ENCODE measurements at places on chromosomes 1 and 21. TPM values are rescaled to one million over a fixed set of nuclear protein-coding genes. Genes with fewer than 3 reads are reported as not detected.

DNA sequence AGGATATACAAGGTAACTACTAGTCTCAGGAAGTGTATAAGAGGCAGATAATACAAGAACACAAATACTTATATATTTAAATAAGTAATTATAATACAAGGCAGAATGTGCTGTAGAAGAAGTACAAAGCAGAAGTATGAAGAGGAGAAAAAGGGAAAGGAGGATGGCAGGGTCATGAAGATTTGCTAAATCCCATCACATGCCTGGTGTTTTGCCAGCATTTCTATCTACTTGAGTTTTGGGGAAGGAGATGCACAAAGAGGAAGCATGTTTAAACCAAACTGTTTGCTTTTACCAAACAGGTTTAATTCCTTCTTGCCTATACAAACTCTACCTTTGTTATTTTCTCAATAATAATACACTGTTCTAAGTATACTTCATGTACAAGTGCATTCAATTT lies 60.9 kb upstream of the PODN start:
- H3K27ac ChIP-seq: no peak overlapping the region
- no peak overlapping the region for H3K4me3 ChIP-seq
- DNase-seq: no peak
- H3K4me1 ChIP-seq: no peaks in the 10 kb centered on the region

- H3K27ac ChIP-seq: no peak overlapping the region
- H3K4me1 ChIP-seq: no peaks in the 10 kb centered on the region
Measured at GRCh38 chr1:57839067-57839466, 415.2 kb upstream of the DAB1 start.

- no peaks in the 10 kb centered on the region for H3K27me3 ChIP-seq
- H3K4me3 ChIP-seq: no peak overlapping the region
- H3K36me3 ChIP-seq: no peaks in the 10 kb centered on the region
- no peak for DNase-seq
- H3K27ac ChIP-seq: no peak overlapping the region
- no peaks in the 10 kb centered on the region for H3K4me1 ChIP-seq
Measured at GRCh38 chr1:163794551-163794950, 472.8 kb downstream of the NUF2 start.

GRCh38 chr1:240597153-240597745 lies 14.7 kb downstream of the GREM2 start:
- H3K27ac ChIP-seq: no peak overlapping the region
- no peak for DNase-seq
- H3K27me3 ChIP-seq: no peaks in the 10 kb centered on the region
- H3K36me3 ChIP-seq: no peaks in the 10 kb centered on the region
- no peak overlapping the region for H3K4me3 ChIP-seq

DNA sequence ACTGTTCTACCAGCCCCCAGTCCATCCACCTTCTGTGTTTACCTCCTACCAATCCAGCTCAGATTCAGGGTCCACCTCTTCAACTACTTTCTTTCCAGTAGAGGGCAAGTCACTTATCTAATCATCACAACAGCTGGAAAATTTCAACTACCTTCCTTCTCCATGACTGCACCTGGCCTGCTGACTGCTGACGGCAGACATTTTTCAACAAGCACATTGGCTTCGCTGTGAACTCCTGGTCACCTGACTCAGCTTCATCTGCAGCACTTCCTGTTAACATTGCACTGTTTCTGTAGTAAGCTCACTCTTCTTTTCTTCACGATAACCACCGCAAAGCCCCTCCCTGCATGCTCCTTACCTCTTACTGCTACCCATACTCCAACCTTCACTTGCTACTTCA lies 405.7 kb downstream of the NTNG1 start:
- no peaks in the 10 kb centered on the region for H3K27me3 ChIP-seq
- H3K36me3 ChIP-seq: no peaks in the 10 kb centered on the region
- H3K27ac ChIP-seq: no peak overlapping the region
- H3K4me3 ChIP-seq: no peak overlapping the region
- no peaks in the 10 kb centered on the region for H3K4me1 ChIP-seq

DNA sequence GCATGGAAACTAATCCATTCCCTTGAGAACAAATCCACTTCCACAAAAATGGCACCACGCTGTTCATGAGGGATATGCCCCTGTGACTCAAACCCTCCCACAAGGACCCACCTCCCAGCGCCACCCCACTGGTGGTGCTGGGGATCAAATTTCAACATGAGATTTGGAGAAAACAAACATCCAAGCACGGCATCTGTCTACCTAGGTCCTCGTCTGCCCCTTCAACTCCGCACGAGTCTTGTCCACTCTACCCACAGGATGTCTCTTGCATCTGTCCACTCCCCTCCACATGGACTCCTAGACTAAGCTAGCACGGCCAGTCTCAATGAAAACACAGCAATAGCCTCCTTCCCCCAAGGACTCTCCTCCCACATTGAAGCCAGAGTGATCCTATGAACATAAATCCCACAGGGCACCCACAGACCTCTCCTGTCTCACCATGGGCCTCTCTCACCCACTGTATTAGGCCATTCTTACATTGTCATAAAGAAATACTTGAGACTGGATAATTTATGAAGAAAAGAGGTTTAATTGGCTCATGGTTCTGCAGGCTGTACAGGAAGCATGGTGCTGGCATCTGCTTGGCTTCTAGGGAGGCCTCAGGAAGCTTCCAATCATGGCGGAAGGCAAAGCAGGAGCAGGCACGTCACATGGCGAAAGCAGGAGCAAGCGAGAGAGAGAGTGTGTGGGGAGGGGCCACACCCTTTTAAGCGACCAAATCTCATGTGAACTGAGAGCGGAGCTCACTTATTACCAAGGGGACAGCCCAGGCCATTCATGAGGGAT lies 101.4 kb downstream of the TOMM20 start:
- no peaks in the 10 kb centered on the region for H3K36me3 ChIP-seq
- no peaks in the 10 kb centered on the region for H3K27me3 ChIP-seq
- no peaks in the 10 kb centered on the region for H3K4me1 ChIP-seq

GRCh38 chr21:43590194-43590593 lies 69.1 kb downstream of the HSF2BP start:
- no peak overlapping the region for H3K27ac ChIP-seq
- DNase-seq: no peak
- no peaks in the 10 kb centered on the region for H3K36me3 ChIP-seq
- no peaks in the 10 kb centered on the region for H3K27me3 ChIP-seq
- peaks cover 19% of the 10 kb centered on the region for H3K4me1 ChIP-seq
- H3K4me3 ChIP-seq: no peak overlapping the region

- H3K27me3 ChIP-seq: no peaks in the 10 kb centered on the region
- peaks cover 27% of the 10 kb centered on the region for H3K4me1 ChIP-seq
- no peaks in the 10 kb centered on the region for H3K36me3 ChIP-seq
- peak overlapping the region; percentile 33 for H3K27ac ChIP-seq
- no peak for DNase-seq
Measured at GRCh38 chr1:209643285-209644020, 8.8 kb downstream of the LAMB3 start.

GRCh38 chr1:27594564-27595510 lies 9.1 kb downstream of the AHDC1 start:
- no peaks in the 10 kb centered on the region for H3K36me3 ChIP-seq
- H3K27me3 ChIP-seq: no peaks in the 10 kb centered on the region
- peaks cover 100% of the 10 kb centered on the region for H3K4me1 ChIP-seq

DNA sequence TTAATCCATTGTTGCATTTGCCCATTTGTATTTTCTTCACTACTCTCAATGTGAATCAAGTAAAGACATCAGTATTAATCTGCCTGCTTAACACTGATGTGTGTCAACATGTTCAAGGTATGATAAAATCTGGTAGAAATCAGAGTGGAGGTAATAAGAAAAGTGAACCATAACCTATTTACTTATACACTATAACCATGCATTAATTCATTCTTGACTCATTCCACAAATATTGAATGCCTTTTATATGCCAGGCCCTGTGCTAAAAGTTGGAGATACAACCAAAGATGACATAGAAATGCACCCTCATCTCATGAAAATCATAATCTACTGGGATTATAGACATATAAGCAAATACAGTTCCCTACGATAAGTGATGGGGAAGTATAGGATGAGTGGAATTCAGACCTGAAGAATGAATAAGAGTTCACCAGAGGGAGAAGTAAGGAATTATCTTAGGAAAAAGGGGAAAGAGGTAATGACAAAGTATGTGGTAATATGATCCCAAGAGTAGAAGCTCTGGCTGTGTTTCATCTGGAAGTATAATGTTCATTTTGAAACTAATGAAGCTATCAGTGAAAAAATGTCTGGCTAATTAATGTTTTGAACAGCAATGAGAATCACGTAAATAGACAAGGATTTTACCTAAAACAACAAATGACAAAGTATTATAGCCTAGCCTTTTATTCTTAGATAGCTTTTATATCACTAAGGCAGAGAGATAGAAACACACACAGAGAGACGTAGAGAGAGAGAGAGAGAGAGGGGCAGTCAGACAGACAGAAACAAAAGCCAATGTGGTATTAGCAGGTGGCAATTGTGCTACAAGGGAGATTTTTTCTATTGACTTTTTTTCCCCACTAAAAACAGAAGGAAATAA lies 7.0 kb upstream of the RWDD3 start:
- no peaks in the 10 kb centered on the region for H3K36me3 ChIP-seq
- H3K27ac ChIP-seq: no peak overlapping the region
- H3K27me3 ChIP-seq: no peaks in the 10 kb centered on the region
- H3K4me3 ChIP-seq: no peak overlapping the region
- DNase-seq: no peak

DNA sequence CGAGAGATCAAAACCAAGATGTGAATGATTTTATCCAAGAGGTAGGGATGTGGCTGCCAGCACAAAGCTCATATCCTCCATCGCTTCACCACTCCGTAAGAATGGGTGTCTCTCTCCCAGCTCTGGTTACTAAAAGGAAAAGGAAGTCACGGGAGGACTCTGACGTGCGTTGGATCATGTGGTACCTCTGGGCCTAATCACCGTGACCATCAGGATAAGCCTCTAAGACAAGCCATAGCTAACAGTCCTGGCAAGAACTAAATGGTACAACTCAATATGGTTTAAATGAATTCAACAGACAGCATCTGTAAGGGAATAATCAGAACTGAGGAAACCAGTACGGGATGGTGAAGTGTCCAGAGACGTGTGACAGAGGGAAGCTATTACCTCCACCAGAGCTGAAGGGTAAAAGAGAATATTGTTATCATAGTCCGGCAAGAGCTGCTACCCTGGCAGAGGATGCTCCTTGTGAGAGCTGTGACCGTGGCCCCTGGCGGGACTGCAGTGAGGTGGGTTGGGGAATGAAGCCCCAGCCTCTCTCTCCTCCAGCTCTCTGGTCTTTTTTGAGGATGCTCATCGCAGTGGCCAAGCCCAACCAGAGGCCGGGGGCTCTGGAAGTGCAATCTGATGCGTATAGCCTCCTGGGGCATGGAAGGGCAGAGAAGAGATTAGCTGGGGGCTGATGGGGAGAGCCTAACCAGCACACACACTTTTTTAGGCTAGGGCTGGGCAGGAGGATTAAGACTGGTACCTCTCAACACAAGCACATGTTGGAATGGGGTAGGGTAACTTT lies 54.2 kb downstream of the KIAA1614 start:
- no peak overlapping the region for H3K4me3 ChIP-seq
- peaks cover 5% of the 10 kb centered on the region for H3K4me1 ChIP-seq
- DNase-seq: no peak
- no peak overlapping the region for H3K27ac ChIP-seq
- no peaks in the 10 kb centered on the region for H3K27me3 ChIP-seq

- H3K27me3 ChIP-seq: no peaks in the 10 kb centered on the region
- H3K36me3 ChIP-seq: no peaks in the 10 kb centered on the region
- H3K27ac ChIP-seq: no peak overlapping the region
- DNase-seq: no peak
- no peak overlapping the region for H3K4me3 ChIP-seq
- no peaks in the 10 kb centered on the region for H3K4me1 ChIP-seq
Measured at GRCh38 chr1:205054013-205054412, 11.0 kb downstream of the CNTN2 start.

DNA sequence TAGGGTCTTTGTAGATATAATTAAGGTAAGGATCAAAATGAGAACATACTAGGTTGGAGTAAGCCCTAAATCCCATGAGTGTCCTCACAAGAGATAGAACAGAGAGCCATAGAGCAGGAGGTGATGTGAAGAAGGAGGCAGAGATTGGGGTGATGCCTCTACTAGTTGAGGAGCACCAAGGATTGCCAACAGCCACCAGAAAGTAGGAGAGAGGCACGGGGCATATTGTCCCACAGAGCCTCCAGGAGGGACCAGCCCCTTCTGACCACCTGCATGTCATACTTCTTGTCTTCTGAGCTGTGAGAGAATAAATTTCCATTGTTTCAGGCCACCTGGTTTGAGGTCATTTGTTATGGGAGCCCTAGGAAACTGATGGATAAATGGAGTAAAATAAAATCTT lies 363.3 kb downstream of the RPS6KC1 start:
- DNase-seq: no peak
- H3K4me1 ChIP-seq: no peaks in the 10 kb centered on the region
- no peak overlapping the region for H3K4me3 ChIP-seq

DNA sequence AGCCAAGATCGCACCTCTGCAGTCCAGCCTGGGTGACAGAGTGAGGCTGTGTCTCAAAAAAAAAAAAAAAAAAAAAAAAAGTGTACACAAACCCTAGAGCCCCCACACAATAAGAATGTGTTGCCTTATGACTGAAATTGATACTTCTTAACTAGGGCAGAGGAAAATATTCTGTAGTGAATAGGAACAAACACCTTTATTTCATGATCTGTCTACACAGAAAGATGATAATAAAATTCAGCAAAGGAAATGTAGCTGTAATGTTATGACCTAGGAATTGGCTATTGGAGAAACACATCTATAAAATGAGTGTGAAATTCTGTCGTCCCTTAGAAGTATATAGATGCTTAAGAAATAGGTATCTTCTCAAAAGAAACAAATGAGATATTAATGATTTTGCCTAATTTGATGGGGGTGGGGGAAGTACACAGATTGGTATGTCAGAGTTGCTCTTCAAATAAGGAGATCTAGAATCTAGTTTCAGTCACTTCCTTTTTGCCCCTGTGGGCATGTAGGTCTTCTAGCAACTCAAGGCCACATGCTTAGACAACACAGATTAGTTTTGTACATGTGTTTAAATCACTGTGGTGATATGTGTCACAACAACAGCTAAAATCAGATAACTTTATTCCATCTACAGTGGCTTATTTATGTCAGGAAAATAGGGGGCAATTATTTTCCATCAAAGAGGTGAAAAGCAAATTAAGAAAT lies 10.7 kb upstream of the GPR25 start:
- H3K4me3 ChIP-seq: no peak overlapping the region
- no peak for DNase-seq

DNA sequence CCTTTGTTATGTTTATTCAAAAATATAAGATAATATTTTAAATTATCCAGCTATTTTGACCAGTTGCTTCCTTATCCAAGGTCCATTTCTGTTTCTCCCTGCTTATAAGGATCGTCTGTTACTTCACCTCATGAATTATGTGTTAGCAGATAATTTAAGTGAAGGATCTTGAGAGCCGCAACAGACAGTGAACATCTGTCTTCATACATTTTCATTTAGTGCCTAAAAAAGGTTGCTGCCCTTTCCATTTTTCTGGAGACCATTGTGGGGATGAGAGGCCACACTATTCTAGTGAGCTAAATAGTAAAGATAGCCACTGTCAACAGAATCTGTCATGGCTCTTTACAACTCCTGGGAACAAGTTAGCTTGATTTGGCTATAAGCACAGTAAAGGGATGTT lies 154.0 kb downstream of the CLEC20A start:
- H3K36me3 ChIP-seq: no peaks in the 10 kb centered on the region
- no peak overlapping the region for H3K27ac ChIP-seq
- no peak overlapping the region for H3K4me3 ChIP-seq
- H3K4me1 ChIP-seq: peaks cover 19% of the 10 kb centered on the region

The HES2 gene
- total RNA-seq: not detected

The NEGR1 gene
- 14.4 TPM for total RNA-seq

The SH2D1B gene
- 0.68 TPM for total RNA-seq

The RGSL1 gene
- not detected for total RNA-seq

The MYOG gene
- total RNA-seq: not detected

The OVAAL gene
- not detected for total RNA-seq

The HES3 gene
- total RNA-seq: not detected

The KCNK1 gene
- total RNA-seq: 8.5 TPM

Data from thoracic aorta (tissue), 2 donors.